ENCODE measurements at places on chromosomes 13 and 19.
A peak's percentile ranks its signal among the peaks of the same experiment; 100 is the strongest.

DNA sequence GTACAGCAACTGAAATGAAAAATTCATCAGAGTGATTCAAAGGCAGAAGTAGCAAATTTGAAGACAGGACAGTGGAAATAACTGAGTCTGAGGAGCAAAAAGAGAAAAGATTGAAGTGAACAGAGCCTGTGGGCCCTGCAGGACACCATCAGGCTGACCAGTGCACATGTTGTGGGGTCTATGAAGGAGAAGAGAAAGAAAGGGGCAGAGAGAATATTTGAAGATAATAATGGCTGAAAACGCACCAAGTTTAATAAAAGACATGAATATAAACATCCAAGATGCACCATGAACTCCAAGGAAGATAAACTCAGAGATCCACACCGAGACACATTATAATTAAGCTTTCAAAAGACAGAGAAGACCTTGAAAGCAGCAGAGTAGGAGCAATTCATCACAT lies 15.4 kb downstream of the ATP4B start:
- no peak for DNase-seq

DNA sequence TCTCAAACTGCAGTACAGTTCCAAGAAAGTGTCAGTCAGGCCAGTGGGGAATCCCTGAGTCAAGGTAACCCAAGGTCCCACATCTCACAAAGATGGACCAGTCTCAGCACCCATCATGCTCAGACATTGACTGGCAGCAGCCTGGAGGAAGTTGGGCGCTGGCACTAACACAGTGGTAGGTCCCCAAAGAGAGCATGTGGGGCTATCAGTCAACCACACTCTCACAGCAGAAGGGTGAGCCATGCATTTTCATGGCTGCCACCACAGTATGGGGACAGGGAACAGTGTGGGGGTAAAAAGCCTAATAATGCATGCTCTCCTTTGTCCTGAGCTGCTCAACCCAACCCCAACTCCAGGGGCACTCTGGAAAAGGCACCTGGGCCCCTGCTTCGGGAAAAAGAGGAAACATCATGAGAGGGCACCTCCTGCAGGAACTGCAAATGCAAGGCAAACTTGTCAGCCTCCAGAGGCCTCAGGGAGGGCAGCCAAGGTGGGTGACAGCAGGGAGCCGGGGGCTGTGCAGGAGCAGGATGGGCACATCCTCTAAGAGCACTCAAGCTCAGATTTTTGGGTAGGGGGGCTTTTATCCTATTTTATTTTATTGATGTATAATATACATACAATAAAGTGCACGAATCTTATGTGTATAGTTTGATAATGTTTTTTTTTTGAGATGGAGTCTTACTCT lies 9.5 kb upstream of the PLEKHF1 start:
- DNase-seq: no peak

- no peak for DNase-seq
Measured at GRCh38 chr13:38328699-38329098, 21.0 kb upstream of the UFM1 start.

DNA sequence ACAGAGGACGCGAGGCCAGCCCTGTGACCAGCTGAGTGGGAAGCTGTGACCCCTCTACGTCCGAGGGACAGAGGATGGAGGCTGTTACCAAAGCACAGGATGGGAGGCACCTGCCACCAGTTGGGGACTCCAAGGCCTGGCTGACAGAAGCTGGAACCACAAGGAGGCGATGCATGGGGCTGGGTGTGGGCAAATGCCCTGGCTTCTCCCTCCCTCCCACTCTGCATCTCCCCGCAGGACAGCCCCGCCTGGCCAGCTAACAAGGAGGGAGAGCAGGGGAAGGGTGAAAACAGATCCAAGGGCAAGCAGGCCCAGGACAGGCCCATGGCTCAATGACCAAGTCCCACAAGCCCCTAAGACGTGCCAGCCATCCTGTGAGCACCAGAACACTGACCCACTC lies 28.6 kb downstream of the AKT2 start:
- no peak for DNase-seq

- no peak for DNase-seq
Measured at GRCh38 chr19:38710928-38711725, 33.1 kb downstream of the CAPN12 start.

DNA sequence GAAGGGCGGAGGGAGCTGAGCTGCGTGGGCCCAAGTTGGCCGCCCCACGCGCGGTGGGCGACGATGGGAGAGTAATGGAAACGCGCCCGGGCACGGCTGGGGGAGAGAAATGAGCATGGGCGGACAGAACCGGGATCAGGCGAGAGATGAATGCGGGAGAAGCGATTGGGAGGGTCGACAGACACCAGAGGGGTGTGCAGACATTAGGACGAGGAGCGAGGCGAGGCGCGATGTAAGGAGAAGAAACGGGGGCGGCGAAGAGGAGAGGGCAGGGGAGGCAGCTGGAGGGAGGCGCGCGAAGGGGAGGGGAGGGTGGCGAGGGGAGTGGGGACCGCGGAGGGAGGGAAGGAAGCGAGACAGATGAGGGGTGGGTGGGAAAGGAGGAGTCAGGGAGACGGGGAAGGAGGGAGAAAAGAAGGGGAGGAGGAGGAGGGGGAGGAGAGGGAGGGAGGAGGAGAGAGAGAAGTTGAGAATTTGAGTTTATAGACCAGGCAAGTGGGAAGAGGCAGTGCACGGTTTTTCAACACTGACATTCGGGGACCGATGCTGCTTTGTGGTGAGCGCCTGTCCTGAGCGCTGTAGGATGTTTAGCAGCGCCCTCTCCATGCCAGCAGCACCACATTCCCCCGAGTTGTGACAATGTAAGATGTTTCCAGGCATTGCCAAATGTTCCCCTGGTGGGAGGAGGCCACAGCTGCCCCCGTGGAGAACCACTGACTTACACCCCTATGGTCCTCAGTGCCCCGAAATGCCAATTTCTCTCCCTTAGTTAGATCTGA lies at the start of gene SHISA7:
Gene SHISA7 (minus strand): TSS at position 256 of the 779 bp plus-strand sequence. CDS start 437 bp downstream, outside the sequence.
- DNase-seq: no peak

DNA sequence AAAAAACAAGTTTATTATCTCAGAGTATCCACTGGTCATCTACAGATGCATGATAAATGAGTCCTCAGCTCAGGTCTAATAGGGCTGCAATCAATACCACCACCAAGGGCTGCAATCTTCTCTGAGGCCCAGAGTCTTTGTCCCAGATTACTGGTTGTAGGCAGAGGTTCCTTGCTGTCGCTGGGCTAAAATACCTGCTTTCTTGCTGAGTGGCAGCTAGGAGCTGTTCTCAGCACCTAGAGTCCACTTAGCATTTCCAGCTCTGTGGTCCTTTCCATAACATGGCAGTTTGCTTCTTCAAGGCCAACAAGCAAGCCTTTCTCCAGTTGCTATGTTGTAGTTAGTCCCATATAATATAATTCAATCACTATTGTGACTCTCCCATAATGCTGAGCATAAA lies 351.3 kb downstream of the SLITRK1 start:
- DNase-seq: no peak

GRCh38 chr19:15369594-15369891 lies 10.0 kb downstream of the AKAP8 start:
- DNase-seq: no peak

- no peak for DNase-seq
Measured at GRCh38 chr13:31224963-31225559, 25.3 kb downstream of the B3GLCT start.

DNA sequence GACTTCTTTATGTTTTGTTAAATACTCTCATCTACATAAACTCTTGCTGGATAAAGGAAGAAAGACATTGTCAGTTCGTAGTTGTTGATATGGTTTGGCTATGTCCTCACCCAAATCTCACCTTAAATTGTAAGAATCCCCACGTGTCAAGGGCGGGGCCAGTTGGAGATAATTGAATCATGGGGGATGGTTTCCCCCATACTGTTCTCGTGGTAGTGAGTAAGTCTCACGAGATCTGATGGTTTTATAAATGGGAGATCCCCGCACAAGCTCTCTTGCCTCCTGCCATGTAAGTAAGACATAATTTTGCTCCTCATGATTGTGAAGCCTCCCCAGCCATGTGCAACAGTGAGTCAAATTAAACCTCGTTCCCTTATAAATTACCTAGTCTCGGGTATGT lies 3.6 kb downstream of the ADGRE1 start:
- DNase-seq: no peak

- no peak for DNase-seq
Measured at GRCh38 chr13:52744842-52745375, 5.3 kb upstream of the CNMD start.

DNA sequence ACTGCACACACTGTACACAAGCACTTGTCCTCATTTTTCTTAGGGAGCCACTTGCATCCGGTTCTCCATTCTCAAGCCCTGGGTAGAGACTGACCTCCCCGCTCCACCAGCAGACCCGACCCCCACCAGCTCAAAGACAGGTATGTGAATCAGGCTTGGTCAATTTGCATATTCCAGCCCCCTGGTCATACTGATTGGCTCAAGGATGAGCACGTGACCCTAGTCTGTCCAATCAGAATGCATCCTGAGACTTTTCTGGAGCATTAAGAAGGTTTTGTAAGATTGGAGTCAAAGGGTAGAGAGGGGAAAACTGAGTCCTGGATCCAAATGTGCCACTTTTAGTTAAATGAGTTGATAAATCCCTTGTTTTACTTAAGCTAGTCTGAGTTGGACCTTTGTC lies 34.1 kb downstream of the NOTCH3 start:
- DNase-seq: no peak

GRCh38 chr13:58134012-58134411 lies 502.5 kb downstream of the PCDH17 start:
- DNase-seq: no peak

- DNase-seq: peak; percentile 100
Measured at GRCh38 chr19:2269244-2270156, 12.5 kb downstream of the PEAK3 start.

DNA sequence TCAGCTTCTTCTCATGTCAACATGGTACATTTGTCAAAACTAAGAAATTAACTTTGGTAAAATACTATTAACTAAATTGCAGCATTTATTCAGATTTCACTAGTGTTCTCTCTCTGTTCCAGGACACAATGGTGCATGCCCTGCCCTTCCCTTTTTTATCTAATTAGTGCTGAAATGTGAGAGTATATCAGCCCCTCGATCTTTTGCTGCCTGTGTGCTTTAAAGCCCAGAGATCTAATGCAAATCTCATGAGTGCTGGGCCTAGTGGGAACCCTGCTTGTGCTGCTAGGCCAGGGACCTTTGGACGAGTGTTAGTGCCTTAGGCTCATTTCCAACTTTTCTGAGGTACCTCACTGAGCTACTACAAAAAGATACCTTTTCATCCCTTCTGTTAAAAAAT lies 221.1 kb upstream of the EDNRB start:
- DNase-seq: no peak

DNA sequence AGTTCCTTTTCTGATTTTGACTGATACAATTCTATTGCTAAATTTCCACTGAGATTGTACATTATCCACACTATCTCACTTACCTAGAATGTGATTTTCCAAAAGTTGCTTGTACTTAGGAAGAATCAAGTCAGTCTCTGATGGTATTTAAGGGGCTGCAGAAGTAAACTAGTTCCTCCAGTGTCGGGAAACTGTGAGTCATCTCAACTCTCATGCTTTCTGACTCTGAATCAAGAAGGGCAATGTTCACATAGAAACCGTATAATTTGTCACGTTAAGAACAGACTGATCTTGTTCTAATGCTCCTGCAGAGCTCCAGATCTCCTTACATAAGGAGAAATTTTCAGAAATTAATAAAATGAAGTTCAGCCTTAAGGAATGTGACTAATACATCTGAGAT lies 369.3 kb downstream of the KLF5 start:
- DNase-seq: no peak
